ENCODE measurements at places on chromosomes 13 and 19. TPM values are rescaled to one million over a fixed set of nuclear protein-coding genes. Genes with fewer than 3 reads are reported as not detected.
A peak's percentile ranks its signal among the peaks of the same experiment; 100 is the strongest.

DNA sequence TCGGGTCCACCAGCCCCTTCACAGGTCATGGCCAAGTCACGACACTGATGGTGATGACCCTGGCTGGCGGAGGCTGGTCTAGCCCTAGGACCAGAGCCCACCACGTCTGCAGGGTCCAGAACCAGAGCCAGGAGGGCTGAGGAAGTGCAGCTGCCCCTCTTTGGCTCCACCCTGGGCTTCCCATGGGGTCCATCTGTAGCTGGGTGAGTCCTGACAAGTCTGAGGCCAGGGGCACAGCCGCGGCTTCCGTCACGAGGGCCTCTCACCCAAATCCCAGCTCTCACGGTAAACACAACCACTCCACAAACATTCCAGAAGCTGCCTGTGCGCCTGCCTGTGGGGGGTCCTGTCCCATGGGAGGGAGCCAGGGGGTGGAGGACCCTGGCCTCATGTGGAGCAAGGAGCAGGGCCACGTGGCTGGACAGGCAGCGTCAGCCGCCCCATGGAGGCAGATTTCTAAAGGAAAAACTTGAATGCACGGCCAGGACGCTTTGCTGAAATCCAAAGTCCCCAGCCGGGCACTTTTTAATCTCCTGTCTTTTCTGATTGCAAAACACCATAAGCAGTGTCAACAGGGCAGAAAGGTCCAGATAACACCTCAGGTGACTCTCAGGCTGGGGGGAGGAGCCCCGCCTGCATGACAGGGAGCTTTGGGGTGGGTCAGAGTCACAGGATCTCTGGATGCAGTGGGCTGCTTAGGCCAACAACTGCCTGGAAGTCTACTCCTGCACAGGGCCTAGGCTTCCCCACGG is 29.9 kb downstream of the CEBPG start:
- no peak for DNase-seq

GRCh38 chr19:47111006-47111621 is 2.5 kb downstream of the ZC3H4 start:
- DNase-seq = peak; percentile 41

GIPC3 gene
- total RNA-seq = 0.21 TPM

DNA sequence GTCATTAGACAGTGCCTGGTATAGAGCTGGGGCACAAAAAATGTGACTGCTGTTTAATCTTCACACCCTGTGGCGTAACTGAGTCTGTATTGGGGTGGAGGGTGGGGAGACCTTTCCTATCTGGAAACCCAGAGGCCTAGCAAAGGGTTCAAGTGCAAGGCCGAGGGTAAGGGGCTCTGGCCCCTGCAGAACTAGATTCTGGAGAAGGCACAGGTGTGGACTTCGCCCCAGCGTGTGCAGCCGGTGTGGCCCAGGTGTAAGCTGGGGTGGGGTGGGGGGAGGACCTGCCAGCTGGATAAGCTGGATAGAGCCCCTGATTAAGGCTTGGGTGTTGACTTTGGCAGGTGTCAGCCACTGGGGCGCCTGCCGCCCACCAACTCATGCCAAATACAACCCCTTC is 1.3 kb downstream of the RAB3D start:
- no peak for DNase-seq

GRCh38 chr13:53907891-53908290 is 879.3 kb downstream of the OLFM4 start:
- DNase-seq = no peak

MYBPC2 gene
- total RNA-seq = 59.5 TPM

DNA sequence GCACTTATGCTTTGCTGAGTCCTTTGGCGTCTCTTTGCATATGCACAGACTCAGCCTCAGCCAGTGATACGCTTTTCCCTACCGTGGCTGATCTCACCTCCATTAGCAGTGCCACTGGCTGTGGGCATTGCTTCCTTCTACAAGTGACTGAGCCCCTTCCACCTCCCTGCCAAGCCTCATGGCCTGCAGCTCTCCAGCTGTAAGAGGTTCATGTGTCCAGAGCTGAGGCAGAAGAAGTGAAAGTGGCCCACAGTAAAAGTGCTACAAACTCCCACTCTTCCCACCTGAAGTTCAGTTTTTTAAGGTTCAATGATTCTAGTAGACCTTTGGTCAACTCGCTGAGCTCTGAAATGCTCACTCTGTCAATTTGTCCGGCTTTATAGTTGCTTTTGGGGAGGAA is 44.7 kb downstream of the SMARCA4 start:
- DNase-seq = no peak

DNA sequence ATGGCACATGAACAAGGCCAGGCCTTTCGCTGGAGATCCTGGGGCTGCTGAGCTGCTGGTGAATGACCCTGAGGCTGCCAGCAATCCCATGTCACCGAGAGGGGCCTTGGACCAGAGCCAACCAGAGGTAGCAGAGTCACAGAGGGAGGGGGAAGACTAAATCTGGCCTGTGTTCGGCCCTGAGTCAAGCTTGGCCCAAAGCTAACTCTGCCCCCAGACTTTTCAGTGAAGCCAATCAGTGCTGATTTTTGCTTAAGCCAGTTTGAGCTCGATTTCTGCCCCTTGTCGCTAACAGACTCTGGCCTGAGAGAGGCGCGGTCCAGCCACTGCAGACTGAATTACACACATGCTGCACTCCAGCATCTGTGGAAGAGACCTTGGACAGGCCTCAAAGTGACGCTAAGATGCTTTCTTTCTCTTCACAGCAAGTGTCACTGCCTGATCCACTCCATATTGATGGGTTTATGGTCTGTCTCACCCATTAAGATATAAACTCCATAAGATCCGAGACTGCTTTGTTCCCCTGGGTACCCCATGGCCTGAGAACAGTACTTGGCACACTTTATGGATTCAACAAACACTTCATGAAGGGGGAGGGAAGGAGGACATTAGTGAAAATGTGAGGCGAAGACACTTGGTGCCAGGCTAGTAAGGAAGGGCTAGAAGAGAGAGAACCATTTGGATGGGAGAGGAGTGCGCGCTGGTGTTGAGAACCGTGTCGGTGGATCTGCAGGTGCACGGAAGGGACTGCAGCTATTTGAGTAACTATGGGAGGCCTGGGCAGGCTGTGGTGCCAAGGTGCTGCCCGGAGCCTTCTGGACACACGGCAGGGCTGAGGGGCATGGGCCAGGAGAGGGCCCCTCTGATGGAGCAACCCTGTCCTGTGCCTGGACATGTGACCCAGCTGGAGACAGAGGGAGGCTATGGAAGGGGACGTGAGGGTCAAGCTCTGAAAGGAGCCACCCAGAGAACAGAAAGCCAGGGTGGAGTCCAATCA is 17.6 kb downstream of the RANBP3 start:
- peak; percentile 63 for DNase-seq

DNA sequence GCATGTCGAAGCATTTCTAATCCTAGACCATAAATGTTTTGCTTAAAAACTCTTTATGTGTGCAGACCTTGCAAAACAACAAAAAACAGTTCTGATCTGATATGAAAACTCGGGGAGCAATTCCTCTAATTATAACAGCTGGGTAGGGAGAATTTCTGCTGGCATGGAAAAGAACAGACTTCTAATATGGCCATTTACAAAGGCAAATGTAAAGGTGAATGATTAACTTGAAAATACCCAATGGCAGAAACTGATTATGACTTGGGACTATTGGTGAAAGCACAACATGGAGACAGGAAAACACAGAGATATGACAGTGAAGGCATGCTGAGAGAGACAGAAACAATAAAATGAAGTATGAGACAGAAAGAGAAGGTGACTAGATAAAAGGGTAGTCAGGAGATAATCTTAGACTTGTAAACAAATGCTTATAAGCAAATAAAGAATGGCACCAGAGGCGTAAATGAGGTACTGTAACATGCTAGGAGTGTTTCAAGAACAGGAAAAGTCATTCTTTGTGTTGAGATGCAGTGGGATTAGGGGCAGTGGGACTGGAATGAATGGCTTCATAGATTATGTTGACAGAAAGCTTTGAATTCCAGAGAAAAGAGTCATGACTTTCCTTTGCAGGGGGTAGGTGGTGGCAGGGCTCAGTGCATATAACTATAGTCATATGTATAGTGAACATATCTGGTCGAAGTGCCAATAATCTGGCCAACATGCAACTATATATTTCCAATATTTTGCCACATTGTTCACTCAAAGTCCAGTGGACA is 393.0 kb downstream of the ITGBL1 start:
- DNase-seq = no peak

Measured in tongue (tissue), 3 donors.